ENCODE measurements at places on chromosomes 13 and 19.

GRCh38 chr13:60080850-60081249 lies 82.9 kb downstream of the DIAPH3 start:
- no peak for DNase-seq

- DNase-seq, result no peak
Measured at GRCh38 chr13:67421475-67421874, 191.3 kb upstream of the PCDH9 start.

GRCh38 chr19:55680339-55681130 lies 5.5 kb downstream of the EPN1 start:
- DNase-seq, result no peak

GRCh38 chr13:78404846-78405360 lies 198.4 kb downstream of the POU4F1 start:
- DNase-seq, result no peak

- no peak for DNase-seq
Measured at GRCh38 chr19:18045307-18046050, 37.5 kb downstream of the ARRDC2 start.

DNA sequence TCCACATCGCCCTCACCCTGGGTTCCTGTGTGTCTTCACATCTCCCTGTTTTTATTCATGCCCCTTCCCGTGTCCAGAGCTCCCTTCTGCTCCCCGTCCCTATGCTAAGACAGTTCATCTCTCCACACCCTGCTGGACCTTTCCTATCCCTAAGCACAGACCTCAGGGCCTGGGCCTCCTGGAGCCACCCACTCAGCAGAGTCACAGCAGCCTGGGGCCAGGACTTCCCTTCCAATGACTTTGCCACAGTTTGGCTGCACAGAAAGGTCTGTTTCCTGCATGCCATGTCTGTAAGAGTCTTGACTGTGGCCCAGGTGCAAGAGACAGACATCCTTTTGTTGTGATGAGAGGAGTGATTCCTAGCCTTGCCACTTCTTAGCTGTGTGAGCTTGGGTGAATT lies 470.7 kb downstream of the TSHZ3 start:
- DNase-seq, result no peak

- no peak for DNase-seq
Measured at GRCh38 chr13:42049454-42049813, 986 bp downstream of the DGKH start.

- DNase-seq, result no peak
Measured at GRCh38 chr19:6768236-6768785, 1.1 kb upstream of the SH2D3A start.
